AML-193 (cell line): ENCODE measurements at places on chromosomes 12 and 14.
A peak's percentile ranks its signal among the peaks of the same experiment; 100 is the strongest.

GRCh38 chr14:63295231-63295685 is 23.5 kb downstream of the GPHB5 start:
- no peak for DNase-seq

- DNase-seq, result no peak
These were observed 89.7 kb downstream of the CAND1 start for GRCh38 chr12:67358781-67359338.

DNA sequence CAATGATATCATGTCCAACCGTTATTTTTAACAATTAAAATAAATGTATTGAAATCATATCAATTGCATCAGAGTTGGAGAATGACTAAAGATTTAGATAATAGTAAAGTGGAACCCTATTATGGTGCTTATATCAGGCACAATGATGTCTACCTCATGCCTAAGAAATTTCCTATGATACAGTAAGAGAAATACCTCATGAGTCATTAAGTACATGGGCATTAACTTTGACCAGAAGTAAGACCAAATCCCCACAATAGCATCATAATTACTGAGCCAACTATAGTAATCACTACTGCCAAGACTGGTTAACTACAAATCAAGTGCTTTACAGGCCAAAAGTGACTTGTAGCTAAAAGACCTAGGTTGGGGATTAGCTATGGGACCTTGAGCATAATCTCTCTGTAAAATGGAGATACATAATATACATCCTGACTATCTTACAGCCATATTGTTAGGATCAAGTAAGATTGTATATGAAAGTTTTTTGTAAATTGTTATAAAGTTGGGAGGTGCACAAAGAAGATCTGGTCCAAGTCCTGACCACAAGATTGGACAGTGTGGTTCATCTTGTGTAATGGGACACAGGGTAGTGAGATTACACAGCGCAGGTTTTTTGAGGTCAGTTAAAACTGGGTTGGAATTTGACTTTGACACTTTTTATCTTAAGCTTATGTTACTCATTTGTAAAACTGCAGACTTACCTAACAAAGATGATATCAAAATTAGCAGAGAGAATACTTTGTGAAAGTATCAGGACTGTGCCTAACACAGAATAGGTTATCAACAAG is 60.5 kb downstream of the ERGIC2 start:
- no peak for DNase-seq

- DNase-seq, result peak; percentile 31
These were observed 44.1 kb downstream of the PITPNM2 start for GRCh38 chr12:123106640-123107359.

DNA sequence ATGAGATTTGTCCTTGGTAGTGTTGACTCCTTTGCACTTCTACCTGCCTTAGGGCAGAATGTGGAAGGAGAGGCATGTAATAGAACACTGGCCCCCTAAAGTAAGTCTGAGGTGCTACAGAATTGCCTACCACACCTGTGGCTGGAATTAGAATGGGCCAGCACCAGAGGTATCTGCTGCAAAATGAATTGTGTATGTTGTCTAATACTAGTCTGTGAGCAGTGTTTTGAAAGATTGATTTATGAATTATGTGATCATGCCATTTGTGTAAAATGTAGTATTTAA is 5.7 kb upstream of the STYX start:
- no peak for DNase-seq

- no peak for DNase-seq
These were observed 61.9 kb upstream of the ARHGAP5 start for GRCh38 chr14:32015166-32015565.

GRCh38 chr14:85934123-85934885 is 404.4 kb downstream of the FLRT2 start:
- peak; percentile 51 for DNase-seq

GRCh38 chr14:90062822-90063539 is 1.2 kb downstream of the KCNK13 start:
- no peak for DNase-seq

GRCh38 chr14:62916551-62916950 is 128.7 kb downstream of the KCNH5 start:
- no peak for DNase-seq

- no peak for DNase-seq
These were observed 203.6 kb downstream of the NOVA1 start for GRCh38 chr14:26394150-26394810.

- no peak for DNase-seq
These were observed 17.6 kb upstream of the EPS8 start for GRCh38 chr12:15806826-15807225.

DNA sequence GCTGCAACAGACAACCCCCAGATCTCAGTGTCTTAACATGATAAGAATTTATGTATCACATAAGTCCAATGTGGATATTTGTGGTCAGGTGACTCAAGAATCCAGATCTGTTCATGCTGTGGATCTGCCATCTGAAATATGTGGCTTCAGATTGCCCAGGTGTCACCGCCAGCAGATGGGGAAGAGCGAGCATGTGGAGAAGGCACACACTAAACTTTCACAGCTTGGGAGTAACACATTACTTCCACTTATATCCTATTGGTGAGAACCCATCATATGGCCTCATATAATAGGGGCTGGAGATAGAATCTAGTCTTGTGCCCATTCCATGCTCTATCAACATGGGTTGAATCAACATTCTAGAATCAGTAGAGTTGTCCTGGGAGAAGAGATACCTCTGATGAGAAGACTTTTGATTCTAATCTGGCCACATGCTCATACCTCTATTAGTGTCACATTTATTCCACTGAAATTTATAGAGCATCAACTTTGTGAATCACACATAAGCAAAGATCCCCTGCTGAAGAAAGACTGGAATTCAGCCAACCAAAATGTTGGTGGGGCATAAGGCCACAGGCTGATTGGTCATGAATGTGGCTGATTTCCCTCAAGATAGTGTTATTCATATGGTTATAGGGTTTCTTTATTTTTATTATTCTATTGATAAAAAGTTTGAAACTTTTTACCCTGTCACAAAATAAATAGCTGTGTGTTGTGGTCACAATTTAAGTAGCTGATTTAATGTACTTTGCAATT is 6.0 kb upstream of the CALCOCO1 start:
- no peak for DNase-seq

DNA sequence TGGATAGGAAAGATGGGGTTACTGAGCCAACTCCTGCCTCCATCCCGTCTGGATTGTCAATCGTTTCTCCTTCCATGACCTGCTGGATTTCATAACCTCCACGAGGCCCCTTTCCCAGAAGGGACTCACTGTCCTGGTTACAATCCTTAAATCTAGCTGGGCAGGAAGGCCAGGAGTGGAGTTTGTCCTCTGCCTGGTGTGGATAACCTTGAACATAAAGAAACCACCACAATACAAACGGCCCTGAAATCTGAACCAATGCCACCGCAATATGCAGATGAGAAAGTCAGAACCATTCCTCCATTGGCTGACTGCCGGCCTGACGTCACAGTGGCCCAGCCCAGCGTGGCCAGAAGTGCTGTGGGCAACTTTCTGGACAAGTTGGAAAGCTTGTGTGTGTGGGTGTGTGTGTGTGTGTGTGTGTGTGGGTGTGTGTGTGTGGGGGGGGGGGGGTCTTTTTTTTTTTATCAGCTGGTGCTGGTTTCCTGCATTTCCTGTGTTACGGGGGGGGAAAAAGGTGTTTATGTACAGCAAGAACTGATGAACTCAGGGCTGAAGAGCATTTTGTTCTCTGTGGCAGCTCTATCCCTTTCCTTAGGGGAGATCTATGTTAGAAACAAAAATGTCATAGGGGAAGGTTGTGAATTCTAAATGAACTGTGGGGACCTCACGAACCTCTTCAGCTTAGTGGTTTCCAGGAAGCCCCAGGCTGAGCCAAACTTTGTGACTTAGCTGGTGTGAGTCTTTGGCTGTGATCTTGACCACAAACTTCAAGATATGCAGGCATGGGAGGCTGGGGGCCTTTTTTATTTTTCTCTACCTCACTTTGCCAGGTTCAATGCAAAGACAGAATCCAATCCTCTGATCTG is 81.6 kb upstream of the MED13L start:
- peak; percentile 28 for DNase-seq

DNA sequence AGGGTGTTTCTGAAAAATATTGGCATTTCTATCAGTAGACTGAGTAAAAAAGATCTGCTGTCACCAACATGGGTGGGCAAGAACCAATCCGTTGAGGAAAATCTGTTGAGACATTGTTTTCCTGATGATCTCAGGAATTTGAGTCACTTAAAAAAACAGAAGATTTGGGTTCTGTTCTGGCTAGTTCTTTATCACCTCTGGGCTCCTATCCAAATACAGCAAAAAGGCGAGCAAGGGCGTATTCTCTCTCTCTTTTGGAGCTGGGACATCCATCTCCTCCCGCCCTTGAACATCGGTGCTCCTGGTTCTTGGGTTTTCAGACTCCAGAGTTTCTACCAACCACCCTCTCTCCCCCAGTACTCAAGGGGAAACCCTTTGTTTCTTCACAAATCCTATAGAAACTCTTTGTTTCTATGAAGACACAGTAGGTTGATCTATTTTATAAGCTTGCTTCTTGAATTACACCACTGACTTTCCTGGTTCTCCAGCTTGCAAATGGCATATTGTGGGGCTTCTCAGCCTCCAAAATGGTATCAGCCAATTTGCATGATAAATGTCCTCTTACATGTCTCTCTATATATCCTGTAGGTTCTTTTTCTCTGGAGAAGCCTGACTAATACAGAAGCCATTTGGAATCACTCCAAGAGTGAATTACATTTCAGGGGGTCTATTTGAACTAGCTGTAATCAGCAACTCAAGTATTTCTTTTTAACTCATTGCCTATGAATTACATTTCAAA is 263.9 kb upstream of the TMTC1 start:
- no peak for DNase-seq

GRCh38 chr12:29158115-29158763 is 9.2 kb downstream of the FAR2 start:
- peak; percentile 79 for DNase-seq

- DNase-seq, result no peak
These were observed 12.6 kb downstream of the ZNF26 start for GRCh38 chr12:132998741-132999140.

GRCh38 chr12:121034616-121035305 is 4.3 kb downstream of the OASL start:
- no peak for DNase-seq

DNA sequence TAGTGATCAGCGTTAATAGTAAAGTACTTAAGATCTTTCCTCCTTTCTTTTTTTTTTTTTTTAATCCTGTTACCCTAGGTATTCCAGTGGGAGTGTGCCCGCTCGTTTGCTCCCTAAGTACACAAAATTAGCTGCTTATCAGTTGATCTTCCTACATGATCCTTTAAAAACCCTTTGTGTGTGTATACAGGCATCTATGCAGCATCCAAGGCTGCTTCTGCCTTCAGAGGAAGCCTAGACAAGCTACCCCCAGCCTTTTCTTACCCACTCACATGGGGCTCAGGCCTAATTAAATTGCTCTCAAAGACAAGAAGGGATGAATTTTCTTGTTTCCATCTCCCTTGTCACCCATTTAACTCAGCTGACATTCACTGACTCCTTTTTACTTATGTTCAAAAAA is 343.4 kb upstream of the LMO3 start:
- no peak for DNase-seq

- no peak for DNase-seq
These were observed 43.8 kb downstream of the CCNK start for GRCh38 chr14:99524804-99525698.

- DNase-seq, result no peak
These were observed 24.1 kb downstream of the DMAC2L start for GRCh38 chr14:50335989-50336824.

DNA sequence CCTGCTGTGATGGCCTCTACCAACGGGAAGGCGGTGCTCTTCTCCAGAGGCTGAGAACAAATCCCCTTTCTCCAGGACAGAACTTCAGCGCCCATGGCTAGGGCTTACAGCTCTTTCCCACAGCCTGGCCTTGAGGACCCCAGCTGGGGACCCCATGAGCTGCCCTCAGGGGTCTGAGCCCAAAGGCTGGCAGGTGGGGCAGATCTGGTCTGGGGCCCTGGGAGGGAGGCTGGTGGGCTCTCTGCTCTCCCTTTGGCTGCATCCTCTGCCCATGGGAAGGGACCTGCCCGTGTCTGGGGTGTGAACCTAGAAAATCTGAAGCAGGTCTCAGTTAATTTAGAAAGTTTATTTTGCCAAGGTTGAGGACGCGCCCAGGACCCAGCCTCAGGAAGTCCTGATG is 322.1 kb downstream of the ADGRD1 start:
- DNase-seq, result no peak

GRCh38 chr14:50417853-50418252 is 21.2 kb upstream of the CDKL1 start:
- no peak for DNase-seq

DNA sequence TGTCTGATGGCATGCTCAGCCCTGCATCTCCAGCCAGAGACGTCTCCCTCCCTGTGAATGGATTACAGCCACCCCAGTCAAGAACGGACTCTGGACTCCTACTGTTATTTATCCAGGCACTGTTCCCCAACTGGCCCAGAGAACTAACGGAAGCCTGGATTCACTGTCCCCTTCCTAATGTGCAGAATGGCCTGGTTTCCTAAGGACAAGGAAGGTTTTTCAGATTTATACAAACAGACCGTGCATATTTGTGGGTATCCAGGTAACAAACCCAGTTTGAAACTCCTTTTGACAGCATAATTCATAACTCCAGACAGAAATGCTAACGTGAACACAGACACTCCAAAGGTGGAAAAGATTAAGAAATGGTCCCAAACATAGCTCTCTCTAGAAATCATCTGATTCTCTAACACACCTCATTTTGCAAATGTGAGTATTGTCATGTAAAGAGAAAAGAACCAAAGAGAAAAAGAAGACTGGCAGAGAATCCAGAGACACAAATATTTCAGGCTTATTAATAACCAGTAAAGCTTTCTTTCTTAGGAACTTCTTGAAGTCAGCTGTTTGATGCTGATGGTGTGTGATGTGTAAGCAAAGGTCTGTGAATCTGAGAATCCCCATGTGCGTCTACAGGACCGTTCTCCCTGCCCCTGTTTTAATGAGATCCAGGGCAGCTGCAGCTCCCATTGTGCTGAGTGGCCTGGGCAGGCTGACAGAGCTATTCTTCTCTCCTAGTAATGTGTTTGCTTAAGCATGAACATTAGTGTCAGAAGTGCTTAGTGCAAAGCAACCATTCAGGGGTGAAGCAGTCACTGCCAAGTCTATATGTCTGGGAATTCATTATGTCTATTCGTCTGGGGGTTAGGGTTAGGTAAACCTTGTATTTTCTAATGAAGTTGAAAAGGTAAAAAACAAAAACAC is 86.8 kb upstream of the HIF1A start:
- no peak for DNase-seq

- no peak for DNase-seq
These were observed 12.4 kb upstream of the SLC6A12 start for GRCh38 chr12:226401-226800.

DNA sequence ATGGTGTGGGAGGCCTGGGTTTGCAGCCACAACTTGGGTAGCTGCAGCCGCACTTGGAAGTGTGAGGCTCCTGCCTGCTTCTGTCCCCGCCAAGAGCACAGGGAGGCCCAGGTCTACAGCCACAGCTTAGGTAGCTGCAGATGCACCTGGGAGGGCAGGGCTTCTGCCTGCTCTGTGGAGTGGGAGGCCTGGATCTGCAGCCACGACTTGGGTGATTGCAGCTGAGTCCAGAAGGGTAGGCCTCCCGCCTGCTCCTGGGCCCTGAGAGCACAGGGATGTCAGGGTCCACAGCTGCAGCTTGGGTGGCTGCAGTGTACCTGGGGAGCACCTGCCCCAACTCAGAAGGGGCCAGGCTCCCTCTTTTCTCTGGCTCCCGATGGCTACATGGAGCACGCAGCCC is 287.3 kb downstream of the AEBP2 start:
- DNase-seq, result no peak
